Effector memory CD8-positive, alpha-beta T cell (primary cell): ENCODE measurements at places on chromosomes 7 and 10.
A peak's percentile ranks its signal among the peaks of the same experiment; 100 is the strongest.

DNA sequence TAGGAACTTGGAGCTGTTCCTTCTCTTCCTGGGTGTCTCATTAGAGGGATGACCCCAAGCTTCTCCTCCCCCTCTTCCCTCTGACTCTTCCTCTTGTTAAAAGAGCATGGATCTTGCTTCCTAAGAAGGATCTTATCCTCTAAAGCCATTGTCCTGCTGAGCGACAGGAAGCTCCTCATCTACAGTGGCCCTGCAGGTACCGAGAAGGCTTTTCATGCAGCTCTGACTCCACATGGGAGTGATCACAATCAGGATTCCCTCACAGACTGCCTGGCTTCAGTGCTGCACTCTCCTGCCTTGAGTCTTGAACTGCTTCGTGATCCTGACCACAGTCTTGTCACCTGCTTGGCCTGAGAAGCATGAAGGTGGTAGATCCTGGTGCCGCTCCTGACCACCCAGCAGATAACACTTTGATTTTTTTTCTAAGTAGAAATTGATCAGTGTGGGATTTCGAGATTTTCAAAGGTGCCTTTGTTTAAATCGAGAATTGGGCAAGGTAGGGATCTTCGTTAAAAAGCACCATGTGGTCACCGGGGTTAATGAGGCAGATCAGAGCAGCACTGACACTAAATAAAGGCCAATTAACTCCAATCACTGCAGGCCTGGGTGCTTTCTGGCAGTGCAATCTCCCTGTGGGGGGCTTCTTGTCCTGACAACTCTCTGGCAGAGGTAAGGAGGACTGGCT lies 376.4 kb downstream of the NRG3 start:
- no peak for DNase-seq

DNA sequence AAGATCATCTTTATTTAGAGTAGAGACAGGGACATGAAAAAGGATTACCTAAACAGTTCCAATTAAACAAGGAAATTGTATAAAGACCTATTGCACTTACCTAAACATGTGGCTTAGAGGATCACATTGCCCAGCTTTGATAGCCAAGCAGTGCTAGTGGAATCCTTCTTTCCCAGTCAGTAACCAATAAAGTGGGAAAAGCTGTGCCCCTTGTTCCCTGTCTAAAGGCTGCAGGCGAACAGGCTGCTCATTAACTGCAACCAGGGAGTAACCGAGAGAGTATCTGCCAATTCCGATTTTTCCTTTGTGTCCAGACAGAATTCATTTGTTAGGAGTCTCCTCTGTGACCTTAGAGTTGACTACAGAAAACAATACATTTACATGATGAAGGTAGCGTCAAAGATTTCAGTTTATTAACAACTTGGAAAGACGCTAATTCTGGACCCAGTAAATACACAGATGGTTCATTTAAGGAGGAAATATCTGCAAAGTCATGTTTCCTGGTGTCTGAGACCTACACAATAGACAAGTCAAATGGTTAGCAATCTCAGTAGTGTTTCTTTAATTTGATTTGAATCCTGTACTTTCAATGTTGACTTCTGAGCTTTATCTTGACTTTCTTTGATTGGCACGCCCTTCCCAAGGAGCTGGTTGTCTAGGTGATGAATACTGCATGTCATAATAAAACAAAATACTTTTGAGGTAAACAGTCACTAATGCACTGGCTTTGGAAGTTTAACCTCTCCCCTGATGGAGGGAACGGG lies 57.3 kb upstream of the MET start:
- DNase-seq = no peak

DNA sequence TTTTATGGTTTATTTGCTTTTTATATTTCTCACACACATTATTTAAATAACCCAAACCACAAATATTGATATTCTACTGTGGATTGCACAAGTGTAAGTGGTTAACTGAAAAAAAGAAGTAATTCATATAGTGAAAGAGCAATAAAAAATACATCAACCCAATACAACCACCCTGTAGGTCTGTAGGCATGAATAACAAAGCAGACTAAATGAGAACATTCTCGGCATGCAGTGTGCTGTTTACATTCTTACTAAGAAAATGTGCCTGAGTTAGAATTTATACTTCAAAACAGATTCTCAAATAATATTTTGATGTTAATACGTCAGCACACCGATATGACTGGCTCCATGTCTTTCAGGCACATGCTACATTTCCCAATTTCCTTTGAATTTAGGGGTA lies 660.8 kb downstream of the MAGI2 start:
- DNase-seq = no peak

DNA sequence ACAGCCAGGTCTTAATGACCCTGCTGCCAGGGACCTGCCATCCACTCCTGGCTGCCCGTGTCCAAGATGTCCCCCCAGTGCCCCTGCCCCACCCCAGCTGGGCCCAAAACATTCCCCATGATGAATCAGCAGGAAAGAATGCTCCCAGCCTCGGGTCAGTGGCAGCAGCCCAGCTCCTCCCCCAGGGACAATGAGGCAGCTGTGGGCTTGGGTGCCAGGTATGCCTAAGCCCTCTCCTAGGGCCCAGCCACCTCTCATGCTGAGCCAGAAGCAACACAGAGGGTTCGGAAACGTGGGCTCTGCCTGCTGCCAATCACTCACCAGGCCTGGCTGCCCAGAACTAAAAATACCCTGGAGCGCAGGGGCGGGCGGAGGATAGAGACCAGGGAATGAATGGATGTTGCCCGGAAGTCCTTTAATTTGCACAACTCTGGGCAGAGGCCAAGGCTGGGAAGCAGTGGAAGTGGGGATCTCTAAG lies 1.5 kb upstream of the LOXL4 start:
- DNase-seq = no peak

DNA sequence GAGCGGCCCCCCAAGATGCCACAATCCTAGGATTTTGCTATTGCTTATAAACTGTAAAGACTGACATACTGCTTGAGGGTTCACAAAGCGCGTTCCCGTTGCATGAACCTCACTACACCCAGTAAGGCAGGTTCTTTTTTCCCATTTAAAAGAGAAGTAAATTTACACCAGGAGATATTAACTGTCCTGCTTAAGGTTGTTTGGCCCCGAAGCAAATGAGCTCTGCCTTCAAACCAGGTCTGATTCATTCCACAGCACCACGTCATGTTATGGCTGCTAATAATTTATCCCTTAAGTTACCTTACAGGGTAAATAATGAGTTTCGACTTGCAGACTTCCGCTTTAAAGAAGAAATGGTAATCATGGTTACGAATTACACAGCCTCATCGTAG lies 559 bp upstream of the FKBP14 start:
- peak; percentile 10 for DNase-seq

- no peak for DNase-seq
Observed at GRCh38 chr7:104126411-104126841, 81.4 kb downstream of the ORC5 start.

- DNase-seq = no peak
Observed at GRCh38 chr7:7808156-7808555, 89.7 kb upstream of the RPA3 start.

DNA sequence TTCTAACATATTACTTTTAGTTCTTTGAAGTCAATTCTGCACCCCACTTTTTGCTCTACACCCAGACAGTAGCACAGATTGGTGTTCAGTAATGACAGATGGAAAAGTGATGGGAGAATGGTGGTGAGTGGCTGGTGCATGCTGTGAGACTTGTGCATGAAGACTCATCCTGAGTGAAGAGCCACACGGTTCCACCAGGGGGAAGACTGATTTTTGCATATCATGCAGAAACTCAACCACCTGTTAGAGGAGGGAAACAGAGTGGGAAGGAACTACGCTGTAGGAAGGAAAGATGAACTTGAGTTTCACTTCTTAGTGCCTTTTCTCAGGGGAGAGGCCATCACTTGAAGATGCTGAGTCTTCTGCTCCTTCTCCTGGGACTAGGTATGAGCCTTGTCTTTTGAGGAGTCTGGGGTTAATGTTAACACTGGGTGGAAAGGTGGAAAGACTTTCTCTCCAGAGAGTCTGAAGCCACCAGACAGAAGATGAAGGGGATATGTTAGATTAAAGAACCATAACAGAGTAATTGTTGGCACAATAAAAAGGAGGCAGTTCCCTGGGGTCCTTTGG lies 9.3 kb upstream of the PRSS1 start:
- no peak for DNase-seq

DNA sequence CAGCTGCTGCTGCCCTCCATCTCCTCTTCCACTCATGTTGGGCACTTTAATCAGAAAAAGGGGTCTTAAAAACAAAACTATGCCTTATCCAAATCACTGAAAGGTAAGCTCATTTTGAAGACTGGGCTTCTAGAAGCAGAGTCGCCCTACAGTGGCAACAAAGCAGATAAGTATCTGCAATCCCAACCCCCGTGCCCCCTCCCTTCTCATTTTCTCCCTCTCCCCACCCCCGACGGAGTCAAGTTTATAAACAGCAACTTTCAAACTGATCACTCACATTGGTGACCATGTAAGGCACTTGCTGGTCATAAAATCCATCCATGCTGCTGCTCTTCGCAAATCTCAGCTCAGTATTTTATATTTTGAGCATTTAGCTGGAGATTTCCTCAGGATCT lies 738 bp downstream of the ETV1 start:
- no peak for DNase-seq
